Activated CD8-positive, alpha-beta memory T cell treated with anti-CD3 and anti-CD28 coated beads, Interleukin-2, amount 10 ng/mL, durations not matched to agents 7 days and 5 days (primary cell): ENCODE measurements at places on chromosomes 12 and 14. TPM values are rescaled to one million over a fixed set of nuclear protein-coding genes. Genes with fewer than 3 reads are reported as not detected.

The YBX3 gene
- total RNA-seq: 122 TPM

The C12orf54 gene
- not detected for total RNA-seq

The ESPL1 gene
- total RNA-seq: 99.0 TPM

The FGD6 gene
- total RNA-seq: 0.91 TPM

The OR2AP1 gene
- total RNA-seq: not detected

The MYO1A gene
- 1.5 TPM for total RNA-seq

The CLEC4A gene
- 0.19 TPM for total RNA-seq

The UNC79 gene
- total RNA-seq: not detected

The HDAC7 gene
- total RNA-seq: 284 TPM

The NKX2-1 gene
- not detected for total RNA-seq

The POTEG gene
- not detected for total RNA-seq

The CMKLR1 gene
- total RNA-seq: not detected

The PLEKHD1 gene
- total RNA-seq: 0.05 TPM

The ATL1 gene
- 2.2 TPM for total RNA-seq

The KLHL33 gene
- total RNA-seq: 0.59 TPM

The PRH2 gene
- total RNA-seq: 0.76 TPM

The SRRM4 gene
- total RNA-seq: not detected

The MYH7 gene
- 0.16 TPM for total RNA-seq

The KRT71 gene
- total RNA-seq: not detected

The PPP1R1A gene
- total RNA-seq: not detected

The IRF2BPL gene
- total RNA-seq: 24.9 TPM

The JPH4 gene
- total RNA-seq: 0.77 TPM

The CMAS gene
- 41.1 TPM for total RNA-seq

The TAS2R14 gene
- total RNA-seq: 1.5 TPM

The PIGH gene
- 16.3 TPM for total RNA-seq

The HRK gene
- total RNA-seq: not detected
